Stimulated activated CD8-positive, alpha-beta memory T cell treated with anti-CD3 and anti-CD28 coated beads, Interleukin-7, amount 100 ng/mL, for 24 hours (primary cell): ENCODE measurements at places on chromosomes 12 and 14.

GRCh38 chr14:91292491-91292890, 48.0 kb upstream of the GPR68 start:
- DNase-seq, result no peak

GRCh38 chr12:29518407-29518806, 20.9 kb upstream of the OVCH1 start:
- no peak for DNase-seq

DNA sequence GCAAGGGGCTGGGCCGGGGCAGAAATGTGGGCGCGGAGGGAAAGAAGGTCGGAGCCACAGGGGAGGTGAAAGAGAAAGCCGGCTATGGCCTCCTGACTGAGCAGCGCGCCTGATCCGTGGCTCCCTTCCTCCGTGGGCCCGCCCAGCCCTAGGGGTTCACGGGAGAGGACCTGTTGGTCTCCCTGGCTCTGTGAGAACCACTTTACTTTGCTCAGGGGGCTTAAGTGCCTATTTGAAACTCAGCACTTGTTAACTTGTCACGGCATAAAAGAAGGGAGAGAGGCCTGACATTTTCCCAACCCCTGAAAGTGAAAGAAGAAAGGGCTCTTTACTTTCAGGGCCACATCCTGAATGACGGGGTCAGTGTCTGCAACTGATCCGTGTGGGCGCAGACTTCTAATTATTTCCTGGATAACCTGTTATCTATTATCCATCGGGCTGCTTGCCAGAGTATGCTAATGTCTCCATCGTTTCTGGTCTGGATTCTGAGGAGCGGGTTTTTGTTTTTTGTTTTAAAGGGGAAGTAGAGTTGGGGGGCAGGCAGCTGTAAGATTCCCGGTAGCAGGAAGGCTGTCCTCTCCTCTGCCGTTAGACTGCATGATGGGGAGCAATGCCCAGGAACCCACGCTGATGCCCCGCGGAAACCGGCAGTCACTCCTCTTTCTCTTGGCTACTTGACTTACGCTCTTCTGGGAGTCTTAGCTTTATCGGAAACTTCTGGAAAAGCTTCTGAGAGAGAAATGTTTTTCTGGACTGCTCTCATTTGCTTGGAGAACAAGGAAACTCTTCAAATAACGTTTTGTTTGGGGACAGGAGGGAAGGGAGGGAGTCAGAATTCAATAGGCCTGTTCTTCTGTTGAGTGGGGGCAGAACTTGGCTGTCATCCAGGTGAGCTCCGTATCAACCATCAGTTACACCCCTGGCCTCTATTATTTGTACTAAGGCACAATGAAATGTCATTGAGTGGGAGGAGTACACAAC, 127.7 kb upstream of the MAX start:
- DNase-seq, result no peak

GRCh38 chr14:101878822-101879528, 85.4 kb upstream of the DYNC1H1 start:
- DNase-seq, result no peak

DNA sequence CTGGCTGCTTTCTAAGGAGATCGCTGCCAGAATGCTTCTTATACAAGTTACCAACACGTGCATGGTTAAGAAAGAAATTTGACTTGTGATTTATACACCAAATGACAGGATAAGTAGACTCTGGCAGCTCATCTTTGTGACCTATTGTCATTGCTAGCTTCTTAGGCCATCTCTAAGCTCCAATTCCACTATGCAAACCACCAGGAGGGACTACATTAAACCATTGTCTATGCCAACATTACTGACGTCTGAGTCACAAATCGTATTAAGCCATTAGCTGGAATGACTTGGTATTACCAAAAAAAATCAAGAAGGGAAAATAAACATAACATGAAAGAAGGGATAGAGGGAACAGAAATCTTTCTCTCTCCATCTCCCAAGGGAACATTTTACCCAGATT, 15.8 kb upstream of the VPS33A start:
- DNase-seq, result no peak

DNA sequence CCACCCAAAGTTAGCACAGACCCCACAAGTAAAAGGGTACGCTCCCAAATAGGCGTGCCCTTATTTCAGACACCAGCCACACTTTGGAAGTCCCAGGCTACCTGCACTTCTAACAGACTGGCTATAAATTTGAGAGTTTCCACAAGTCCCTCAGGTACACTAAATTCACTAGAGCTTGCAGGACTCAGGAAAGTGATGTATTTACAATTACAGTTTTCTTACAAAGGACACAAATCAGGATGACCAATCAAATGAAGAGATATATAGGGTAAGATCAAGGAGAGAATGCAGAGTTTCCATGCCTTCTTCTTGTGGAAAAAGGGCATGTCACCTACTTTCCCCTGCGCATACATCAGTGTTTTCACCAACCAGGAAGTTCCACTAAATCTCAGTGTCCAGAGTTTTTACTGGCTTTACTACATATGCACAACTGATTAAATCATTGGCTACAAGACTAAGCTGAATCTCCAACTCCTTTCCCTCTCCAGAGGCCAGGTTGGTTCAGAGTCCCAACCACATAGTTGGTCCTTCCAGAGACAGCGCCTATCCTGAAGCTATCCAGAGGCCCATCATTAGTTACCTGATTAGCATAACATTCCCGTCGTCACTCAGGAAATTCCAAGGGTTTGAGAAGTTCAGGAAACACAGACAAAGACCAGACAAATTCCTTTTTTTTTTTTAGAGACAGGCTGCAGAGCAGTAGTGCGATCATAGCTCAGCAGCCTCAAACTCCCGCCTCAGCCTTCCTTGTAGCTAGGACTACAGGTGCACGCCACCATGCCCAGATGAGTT, 84.2 kb downstream of the DENND5B start:
- DNase-seq, result no peak

GRCh38 chr12:30953951-30954751, 27.6 kb downstream of the TSPAN11 start:
- no peak for DNase-seq

DNA sequence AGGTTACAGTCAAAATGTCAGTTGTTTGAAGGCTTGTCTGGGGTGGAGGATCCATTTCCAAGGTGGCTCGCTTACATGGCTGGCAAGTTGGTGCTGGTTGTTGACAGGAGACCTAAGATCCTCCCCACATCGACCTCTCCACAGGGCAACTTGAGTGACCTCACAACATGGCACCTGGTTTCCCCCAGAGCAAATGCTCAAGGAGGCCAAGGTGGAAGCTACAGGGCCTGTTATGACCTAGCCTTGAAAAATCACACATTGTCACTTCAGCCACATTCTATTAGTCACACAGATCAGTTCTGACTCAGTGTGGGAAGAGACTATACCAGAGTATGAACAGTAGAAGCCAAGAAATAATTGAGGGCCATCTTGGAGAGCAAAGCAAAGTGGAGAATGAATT, 11.3 kb upstream of the GNG2 start:
- DNase-seq, result no peak

DNA sequence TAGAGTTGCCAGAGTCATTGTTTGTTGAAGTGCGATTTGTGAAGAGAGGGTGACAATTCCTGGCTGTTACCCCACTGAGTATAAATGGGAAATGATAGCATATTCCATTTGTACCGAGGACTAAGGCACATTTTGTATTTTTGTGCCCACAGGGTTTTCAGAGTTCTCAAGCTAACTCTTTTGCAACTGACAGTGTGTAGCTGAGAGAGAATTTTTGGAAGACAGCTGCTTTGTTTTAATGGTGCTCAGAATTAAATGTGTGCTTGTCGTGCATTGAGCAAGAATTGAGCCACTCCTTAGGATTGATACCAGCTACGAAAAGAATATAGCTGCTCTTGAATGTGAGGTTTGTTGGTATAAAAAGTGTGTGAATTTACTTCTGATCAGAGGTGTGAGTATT, 21.7 kb downstream of the ANKRD13A start:
- DNase-seq, result no peak

DNA sequence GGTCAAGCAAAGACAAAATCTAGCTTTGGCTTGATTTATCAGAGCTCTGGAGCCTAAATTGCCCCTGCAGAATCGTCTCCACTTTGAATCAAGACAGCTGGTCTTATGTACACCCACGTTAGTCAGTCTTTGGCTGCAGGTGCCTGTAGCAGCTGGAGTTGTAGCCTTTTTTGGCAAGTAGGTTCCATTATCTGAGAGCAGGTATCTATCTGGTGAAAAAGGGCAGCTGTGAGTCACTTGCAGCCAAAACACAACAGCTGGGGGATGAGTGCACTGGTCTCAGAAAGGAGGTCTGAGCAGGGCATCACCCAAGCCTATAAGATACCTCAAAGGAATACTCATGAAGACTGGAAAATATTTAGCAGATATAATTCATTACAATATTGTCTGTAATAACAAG, 43.6 kb upstream of the KCNH5 start:
- DNase-seq, result no peak

DNA sequence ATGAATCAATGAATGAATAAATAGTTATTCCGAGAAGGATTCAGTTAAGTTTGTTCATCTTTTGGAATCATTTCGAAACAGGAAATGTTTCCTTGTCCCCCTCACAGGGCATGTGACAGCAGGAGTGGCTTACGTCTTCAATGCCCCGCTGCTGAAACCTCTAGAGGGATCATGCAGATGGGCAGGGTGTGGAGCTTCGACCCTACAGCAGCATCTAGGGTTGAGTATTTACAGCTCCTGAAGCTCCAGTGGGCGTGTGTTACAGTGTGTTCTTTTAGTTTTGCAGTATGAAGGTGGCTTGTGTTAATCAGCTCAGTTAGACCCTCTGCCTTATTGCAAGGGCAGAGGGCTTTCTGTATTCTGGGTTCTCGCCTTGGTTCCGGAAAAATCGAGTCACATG, 2.6 kb downstream of the NAV3 start:
- no peak for DNase-seq

- DNase-seq, result no peak
Measured at GRCh38 chr12:51381226-51382079, 9.8 kb downstream of the GALNT6 start.

- DNase-seq, result no peak
Measured at GRCh38 chr12:28966046-28966780, 182.9 kb upstream of the FAR2 start.

GRCh38 chr12:90449611-90450010, 505.4 kb downstream of the CCER1 start:
- no peak for DNase-seq

GRCh38 chr14:102853648-102854047, 68.8 kb upstream of the AMN start:
- no peak for DNase-seq
